ENCODE measurements at places on chromosomes 1 and 21. TPM values are rescaled to one million over a fixed set of nuclear protein-coding genes. Genes with fewer than 3 reads are reported as not detected.

The SPATA1 gene
- 0.93 TPM for total RNA-seq

The LCE3D gene
- total RNA-seq: not detected

The RNU1-2 gene
- not detected for total RNA-seq

The CD58 gene
- total RNA-seq: 67.0 TPM

The MTF2 gene
- total RNA-seq: 19.2 TPM

The ASPM gene
- 20.7 TPM for total RNA-seq

DNA sequence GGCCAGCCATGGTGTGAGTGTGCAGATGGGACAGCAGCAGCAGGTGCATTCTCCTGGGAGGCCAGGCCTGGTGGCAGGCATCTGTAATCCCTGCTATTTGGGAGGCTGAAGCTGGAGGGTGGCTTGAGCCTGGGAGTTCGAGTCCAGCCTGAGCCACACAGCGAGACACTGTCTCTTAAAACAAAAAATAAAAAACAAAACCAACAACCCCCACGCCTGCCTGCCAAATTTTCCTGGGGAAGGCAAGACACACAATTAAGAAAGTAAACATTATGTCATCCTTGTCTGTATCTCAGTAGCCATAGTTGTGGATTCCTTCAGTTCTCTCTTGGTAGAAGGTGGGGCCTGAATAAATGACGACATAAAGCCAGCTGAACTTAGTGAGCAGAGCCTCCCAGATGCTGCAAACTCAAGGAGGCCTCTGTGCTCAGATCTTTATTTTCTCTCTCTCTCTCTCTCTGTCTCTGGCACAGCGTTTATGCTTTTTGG, 57.6 kb upstream of the CD34 start:
- no peak for DNase-seq

DNA sequence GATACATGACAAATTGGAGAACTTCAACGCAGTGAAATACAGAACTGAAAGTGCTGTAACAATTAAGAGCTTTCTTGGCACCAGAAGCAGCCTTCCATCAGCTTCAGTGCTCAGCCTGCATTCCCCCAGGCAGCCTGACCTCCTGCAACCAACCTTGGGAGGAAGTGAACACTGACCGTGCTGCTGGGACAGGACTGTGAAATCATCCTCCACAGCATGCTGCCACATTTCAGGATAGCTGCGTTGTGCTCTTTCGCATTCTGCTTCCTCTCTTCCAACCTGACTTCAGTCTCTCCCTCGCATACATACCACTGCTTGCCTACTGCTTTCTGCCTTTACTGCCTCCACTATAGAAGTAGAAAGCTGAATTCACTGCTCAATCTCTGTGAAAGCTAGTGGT, 388.6 kb downstream of the RWDD3 start:
- no peak for DNase-seq

GRCh38 chr1:173870252-173871075, 2.3 kb downstream of the ZBTB37 start:
- DNase-seq: peak; percentile 81

- DNase-seq: no peak
Observed at GRCh38 chr1:59693406-59693805, 121.3 kb upstream of the HOOK1 start.

- DNase-seq: no peak
Observed at GRCh38 chr1:11881749-11882441, 23.1 kb upstream of the NPPB start.

- DNase-seq: no peak
Observed at GRCh38 chr1:160548960-160549664, 26.1 kb upstream of the SLAMF6 start.

DNA sequence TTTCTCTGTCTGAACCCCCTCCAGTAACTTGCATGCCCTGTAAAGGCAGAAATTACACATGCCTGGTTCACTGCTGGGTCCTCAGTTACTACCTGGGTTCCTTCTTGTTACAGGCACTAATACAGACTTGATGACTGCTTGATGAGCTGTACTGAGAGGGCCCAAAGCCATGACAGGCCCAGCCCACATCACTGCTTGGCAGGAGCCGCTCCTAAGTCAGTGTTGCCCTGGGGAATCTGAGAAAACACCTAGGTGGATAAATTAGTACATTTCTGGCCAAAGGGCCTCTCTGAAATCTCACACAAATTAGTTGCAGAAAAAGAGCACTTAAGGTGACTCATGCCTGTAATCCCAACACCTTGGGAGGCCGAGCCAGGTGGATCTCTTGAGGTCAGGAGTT, 37.8 kb upstream of the IRF2BP2 start:
- no peak for DNase-seq

DNA sequence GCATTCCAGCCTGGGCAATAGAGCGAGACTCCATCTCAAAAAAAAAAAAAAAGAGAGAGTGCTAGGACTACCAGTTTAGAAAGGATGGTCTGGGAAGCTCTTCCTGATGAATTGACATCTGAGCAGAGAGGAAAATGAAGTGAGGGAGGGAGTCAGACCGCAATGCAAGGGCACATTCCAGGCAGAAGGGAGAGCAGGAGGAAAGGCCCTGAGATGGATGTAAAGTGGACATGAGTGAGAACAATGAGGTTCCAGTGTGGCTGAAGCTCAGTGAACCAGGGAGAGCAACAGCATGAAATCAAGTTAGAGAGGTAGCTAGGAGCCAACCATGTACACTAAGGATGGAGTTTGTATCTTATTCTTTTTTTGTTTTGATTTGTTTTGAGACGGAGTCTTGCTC, 55.9 kb upstream of the SPOCD1 start:
- DNase-seq: no peak

DNA sequence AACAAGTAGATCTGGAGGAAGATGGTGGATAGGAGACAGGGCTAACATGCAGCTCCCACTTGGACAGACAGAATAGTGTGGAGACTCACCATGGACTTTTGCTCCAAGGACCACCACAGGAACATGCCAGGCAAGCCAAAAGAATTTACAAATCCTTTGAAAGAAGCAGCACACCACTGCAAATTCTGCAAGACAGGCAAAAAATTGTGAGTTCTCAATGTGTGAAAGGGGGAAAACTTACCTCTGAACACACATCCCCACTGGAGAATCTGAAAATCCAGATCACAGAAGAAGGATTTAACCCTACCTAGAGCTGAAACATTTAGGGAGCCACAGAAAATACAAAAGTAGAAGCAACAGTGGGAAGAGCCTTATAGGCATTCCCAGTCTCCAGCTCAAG, 23.0 kb downstream of the ARV1 start:
- no peak for DNase-seq

GRCh38 chr1:97936976-97937375, 16.1 kb upstream of the DPYD start:
- no peak for DNase-seq

DNA sequence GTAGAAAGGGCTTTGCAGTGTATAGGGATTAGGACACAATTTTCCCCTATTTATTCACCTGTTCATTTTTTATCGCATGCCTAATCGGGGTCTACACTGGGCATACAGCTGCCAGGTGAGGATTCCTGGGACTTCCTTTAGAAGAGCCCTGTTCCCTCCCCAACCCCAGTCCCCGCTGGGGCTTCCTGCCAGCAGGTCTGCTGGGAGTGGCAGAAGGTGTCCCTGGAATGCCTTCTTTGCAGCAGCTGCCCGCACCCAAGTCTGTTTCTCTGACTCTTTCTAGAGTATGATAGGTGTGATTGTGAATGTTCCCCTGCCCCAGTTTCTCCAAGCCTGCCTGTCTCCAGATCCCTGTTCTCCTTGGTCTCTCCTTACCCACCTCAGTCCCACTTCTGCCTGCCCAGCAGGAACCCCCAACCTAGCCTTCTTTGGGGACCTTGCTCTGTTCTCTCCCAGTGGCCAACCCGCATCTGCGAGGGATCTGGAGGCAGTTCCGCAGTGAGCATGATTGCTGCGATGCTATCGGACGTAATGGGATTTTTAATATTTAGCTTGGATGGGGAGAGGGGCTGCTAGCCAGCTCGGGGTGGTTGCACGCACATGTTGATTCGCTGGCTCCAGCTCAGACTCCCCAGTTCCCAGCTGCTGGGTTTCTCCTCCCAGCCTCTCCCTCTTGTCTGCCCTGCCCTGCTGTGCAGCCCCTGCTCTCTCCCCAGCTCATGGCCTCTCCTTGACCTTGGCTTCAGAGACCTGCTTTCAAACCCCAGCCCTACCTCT, 79.8 kb downstream of the EPHB2 start:
- no peak for DNase-seq

- DNase-seq: peak; percentile 2
Observed at GRCh38 chr1:241077386-241078147, 279.4 kb downstream of the RGS7 start.

GRCh38 chr21:44919111-44919912, 1.4 kb downstream of the ITGB2 start:
- DNase-seq: no peak

- DNase-seq: no peak
Observed at GRCh38 chr1:70970407-70970806, 77.2 kb downstream of the PTGER3 start.

GRCh38 chr1:10904396-10905358, 107.8 kb upstream of the TARDBP start:
- no peak for DNase-seq

DNA sequence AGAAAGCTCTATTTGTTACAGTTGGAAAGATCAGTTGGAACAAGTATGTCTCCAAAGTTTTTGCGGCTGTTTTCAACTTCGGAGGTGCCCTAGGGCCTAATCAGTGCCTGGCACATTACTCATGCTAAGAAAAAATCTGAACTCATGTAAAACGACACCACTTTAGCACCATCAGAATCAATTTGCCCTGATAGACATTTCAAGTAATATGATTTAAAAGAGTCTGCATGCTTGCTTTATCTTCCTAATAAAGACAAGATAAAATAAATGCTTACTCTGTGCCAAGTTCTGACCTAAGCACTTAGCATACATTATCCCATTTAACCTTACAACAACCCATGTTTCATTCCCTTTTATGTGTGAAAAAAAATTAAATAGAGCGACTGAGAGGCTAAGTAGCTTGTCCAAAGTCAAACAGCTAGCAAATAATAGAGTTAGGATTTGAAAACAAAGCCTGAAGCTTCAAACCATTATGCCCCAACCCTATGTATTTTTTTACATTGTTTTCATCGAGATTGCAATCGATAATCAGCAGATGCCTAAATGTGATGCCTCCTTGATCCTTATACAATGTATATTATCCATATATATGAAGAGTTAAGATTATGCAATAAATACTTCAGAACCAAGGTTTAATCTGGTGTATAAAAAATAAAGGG, 91.3 kb downstream of the DENND1B start:
- no peak for DNase-seq

DNA sequence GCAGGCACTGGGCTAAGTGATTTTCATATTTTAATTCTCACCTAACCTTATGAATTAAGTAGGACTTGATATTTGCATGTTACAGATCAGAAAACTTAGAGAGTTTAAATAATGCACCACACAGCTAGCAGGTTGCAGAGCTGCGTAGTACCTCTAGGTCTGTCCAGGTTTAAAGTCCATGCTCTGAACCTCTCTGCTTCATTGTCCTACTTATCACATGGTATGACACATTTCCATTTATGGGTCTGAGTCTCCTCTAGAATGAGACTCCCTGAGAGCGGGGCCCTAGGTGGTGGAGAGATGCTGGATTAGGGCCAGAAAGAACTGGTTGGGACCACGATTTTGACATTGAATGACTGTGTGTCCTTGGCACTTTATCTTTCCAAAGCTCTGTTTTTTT, 102.5 kb upstream of the USP24 start:
- no peak for DNase-seq

DNA sequence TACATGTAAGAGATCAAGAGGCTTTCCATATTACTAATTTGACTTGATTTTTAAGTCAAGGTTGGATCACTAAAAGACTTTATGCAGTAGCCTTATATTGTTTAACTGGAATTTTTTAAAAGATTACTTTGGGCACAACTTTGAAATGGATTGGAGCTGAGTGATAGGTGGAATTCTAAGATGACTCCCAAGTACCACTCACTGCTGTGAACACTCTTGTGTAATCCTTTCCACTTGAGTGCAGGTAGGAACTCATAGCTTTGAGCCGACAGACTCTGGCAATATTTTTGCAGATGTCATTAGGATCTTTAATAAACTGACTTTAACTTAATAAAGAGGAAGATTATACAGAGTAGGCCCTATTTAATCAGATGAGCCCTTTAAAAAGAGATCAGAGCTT, 831.1 kb upstream of the NCAM2 start:
- DNase-seq: no peak

- DNase-seq: peak; percentile 52
Observed at GRCh38 chr1:229410692-229411433, 23.0 kb downstream of the ACTA1 start.

GRCh38 chr1:171160211-171160610, 24.9 kb upstream of the FMO2 start:
- DNase-seq: peak; percentile 6

- no peak for DNase-seq
Observed at GRCh38 chr1:241638909-241639622, 1.1 kb downstream of the CHML start.

DNA sequence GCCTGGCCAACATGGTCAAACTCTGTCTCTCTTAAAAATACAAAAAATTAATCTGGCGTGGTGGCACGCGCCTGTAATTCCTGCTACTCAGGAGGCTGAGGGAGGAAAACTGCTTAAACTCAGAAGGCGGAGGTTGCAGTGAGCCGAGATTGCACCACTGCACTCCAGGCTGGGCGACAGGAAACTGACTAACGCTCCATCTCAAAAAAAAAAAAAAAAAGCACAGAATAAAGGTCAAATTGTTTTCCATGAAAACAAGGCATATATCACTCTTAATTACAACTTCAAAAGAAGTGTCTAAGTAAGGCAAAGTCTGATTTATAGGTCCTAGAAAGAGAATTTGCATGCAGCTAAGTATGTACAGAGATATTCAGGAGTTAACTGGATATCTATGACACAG, 25.6 kb downstream of the EYA3 start:
- no peak for DNase-seq

Data from SK-MEL-5 (cell line).